Stimulated activated CD4-positive, alpha-beta T cell treated with anti-CD3 and anti-CD28 coated beads, Interleukin-15, amount 100 ng/mL, for 1 hour (primary cell): ENCODE measurements at places on chromosomes 4 and X.
A peak's percentile ranks its signal among the peaks of the same experiment; 100 is the strongest.

DNA sequence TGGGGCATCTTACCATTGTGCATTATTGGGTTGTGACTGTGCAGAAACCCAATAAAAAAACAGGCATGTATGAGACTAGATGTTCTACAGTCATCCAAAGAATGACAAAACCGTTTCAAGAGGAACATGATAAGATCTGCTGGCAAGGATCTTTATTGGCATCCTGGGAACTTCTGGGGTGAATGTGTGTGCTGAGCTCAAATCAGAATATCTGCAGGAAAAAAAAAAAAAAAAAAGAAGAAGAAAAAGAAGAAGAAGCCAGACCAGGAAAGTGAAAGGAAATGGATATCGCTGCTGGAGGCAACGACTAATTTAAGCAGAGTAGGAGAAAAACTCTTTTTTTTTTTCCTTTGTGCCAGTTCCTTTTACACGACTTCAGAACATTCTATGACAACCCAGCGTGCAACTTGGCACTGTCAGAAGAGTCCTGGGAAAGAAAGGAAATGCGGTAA is 484.2 kb upstream of the BOD1L1 start:
- no peak for DNase-seq

GRCh38 chr4:42676066-42676951 is 19.4 kb upstream of the ATP8A1 start:
- DNase-seq = no peak

DNA sequence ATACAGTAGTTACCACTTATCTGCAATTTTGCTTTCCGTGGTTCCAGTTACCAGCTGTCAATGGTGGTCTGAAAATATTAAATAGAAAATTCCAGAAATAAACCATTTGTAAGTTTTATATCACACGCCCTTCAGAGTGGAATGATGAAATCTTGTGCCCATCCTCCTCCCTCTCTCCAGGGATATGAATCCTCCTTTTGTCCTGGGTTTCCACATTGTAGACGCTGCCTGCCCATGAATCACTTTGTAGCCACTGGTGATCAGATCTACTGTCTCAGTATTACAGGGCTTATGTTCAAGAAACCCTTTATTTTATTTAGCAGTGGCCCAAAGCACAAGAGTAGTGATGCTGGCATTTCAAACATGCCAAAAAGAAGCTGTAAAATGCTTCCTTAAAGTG is 198.6 kb downstream of the KCNIP4 start:
- no peak for DNase-seq

GRCh38 chrX:1025413-1025812 is 187.0 kb downstream of the CRLF2 start:
- DNase-seq = no peak

DNA sequence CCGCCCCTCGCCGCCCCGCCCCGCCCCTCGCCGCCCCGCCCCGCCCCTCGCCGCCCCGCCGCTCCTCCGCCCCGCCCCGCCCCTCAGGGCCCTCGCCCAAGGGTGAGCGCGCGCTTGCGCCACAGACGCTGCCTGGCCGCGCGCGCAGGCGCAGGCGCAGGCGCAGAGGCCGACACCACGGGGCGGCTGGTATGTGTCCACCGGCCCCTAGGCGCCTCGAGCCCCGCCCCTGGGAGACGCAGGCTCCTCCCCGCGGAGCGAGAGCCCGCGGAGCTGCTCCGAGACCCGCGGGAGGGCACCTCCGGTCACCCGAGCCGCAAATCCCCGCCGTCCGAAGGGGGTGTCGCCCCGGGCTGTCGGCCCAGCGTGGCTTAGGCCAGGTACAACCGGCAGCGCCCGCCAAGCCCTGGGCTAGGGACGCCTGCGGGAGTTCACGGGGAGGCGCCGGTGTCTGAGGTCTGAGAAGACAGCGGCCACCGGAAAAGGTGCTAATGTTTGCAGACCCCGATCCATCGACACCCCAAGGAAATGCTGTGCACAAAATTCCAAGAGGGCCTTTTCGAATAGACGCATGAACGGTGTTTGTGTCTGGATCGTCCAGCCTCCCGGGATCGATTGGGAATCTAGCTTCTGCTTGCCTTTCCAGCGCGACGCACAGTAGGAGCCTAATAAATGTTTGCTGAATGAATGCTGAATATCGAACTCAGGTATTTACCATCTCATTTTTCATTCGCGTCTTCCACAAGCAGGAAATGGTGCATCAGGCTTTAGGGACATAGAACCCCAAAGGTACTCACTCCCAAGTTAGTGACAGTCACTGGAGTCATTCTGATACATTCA is 473 bp upstream of the CCNQ start:
- peak; percentile 73 for DNase-seq

DNA sequence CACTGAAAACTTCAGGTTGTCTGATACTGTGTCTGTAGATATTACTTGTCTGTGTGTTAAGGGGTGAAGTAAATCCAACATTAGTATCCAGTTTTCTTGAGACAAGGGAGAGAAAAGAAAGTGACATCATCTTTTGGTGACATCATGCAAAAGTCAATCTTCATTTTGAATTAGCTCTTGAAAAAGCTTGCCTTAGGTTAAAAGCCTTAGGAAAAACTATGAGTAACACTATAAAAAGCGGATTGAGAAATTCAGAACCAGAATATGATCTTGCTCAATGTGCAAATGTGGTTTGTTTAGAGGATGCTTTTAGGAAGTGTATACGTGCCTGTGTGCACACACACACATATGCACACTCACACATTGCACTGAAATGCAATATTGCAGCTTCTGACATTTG is 345.8 kb upstream of the CASK start:
- DNase-seq = no peak

DNA sequence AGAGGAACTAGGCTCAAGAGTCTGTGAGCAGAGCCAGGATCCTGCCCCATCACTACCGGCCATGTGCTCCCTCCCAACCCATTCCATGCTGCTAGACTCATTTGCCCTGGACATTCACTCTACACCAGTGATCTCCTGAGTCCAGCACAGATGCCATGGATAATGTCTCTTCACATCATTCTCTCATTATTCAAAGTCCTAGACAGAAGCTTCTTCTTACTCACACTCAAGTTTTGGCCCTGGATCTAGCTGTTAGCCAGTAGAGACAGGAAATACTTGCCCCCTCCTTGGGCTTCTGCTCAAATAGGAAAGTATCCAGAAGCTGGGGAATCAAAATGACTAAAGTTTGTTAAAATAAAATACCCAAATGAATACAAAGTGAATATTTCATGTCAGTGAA is 266.8 kb upstream of the LDB2 start:
- DNase-seq = no peak

DNA sequence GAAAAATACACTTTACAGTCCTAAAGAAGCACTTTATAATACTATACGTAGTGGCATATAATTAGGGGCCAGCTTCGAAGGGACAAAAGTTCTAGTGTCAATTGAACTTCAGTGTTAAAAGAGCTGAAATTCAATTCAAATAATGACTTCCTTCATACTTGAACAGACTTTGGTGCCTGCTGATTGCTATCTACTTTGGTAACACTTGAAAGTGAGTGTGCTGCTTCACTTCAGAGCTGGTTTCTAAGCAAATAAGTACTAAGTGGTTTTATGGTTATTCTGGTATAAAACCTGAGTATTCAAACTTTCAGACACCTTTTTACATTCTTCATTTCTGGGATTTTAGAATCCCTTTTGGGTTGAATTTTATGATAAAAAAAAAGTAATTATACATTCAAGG is 107.0 kb downstream of the SLC4A4 start:
- no peak for DNase-seq

DNA sequence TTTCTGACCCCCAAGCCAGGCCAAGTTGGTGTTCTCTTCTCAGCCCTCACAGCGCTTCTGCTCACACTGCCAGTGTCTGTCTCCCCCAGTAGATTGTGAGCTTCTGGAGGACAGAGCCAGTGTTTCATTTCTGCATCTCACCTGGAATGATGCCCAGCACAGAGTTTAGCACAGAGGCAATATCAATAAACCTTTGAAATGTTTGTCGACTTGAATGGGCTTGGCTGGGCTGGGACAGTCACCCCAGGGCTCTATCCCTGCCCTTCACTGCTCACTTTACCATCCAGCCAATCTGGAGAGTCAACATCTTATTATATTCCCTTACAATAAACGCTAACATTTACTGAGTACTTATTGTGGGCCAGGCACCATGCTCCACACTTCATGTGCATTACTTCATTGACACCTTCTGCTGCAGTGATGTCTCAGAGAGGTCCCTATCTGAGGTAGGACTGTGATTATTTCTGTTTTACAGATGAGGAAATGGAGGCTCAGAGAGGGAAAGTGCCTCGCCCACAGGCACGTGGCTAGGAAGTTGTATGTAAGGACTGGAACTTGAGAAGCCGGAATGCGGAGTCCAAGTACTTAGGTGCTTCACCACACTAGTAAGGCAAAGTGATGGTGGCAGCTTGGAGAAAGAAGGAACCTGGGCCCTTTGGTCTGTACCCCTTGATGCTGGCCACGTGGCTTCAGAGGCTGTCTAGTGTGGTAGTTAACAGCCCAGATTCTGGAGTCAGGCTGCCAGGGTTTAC is 19.5 kb downstream of the EFNB1 start:
- DNase-seq = no peak

- no peak for DNase-seq
These were observed 13.6 kb downstream of the SMIM20 start for GRCh38 chr4:25927361-25928195.

GRCh38 chr4:77007358-77008230 is 58.0 kb downstream of the SEPTIN11 start:
- no peak for DNase-seq

DNA sequence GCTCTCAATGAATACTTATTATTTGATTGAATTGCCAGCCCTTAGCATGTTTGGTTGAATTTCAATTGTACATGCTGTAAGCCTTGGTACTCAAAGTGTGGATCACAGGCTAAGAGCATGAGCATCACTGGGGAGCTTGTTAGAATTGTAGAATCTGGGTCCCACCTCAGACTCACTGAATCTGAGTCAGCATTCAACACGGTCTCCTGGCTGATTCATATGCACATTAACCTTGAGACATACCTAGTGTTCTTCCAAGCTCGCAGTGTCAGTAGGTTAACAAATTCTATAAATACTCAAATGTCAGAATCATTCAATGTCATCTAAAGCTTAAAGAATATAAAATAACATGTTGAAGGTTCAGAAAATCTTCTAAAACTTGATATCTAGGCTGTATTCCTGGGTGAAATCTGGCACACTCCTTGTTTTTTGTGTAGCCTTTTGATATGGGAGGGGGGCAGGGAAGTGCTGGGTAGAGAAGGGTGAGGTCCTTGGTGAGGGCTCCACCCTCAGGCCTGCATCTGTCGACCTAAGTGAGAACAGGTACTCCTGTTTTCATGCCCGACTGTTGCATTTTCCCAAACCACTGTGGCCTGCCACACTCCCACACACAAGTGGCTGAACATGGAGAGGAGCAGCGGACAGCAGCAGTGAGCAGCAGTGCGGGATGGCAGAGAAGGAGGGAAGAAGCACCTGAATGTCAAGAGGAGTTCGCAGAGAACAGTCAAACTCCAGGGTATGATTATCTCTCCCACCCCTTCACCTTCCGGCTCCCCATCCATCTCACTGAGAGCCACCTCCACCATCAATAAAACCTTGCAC is 529.6 kb upstream of the IGFBP7 start:
- no peak for DNase-seq

DNA sequence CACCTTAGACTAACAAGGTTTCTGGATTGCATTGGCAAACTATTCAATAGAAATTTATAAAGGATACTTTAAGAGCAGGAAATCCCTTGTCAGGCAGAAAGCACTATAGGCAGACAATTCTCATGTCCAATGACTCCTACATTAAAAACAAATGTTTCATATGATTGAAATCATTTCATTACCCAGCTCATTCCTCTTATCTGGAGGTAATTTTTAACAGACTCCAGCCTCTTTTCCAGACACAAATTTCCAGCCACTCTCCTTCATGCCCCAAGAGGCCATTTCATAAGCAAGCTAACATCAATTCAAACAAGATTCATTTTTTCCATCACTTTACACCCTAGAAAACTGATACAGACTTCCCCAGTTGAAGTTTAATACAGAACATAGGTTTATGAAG is 495.1 kb upstream of the FRG1 start:
- no peak for DNase-seq
